Stimulated activated CD4-positive, alpha-beta T cell treated with anti-CD3 and anti-CD28 coated beads, Interleukin-4, amount 100 ng/mL, for 4 hours (primary cell): ENCODE measurements at places on chromosomes 3 and 15.

GRCh38 chr3:23832523-23832922, 26.8 kb downstream of the UBE2E1 start:
- DNase-seq, result no peak

DNA sequence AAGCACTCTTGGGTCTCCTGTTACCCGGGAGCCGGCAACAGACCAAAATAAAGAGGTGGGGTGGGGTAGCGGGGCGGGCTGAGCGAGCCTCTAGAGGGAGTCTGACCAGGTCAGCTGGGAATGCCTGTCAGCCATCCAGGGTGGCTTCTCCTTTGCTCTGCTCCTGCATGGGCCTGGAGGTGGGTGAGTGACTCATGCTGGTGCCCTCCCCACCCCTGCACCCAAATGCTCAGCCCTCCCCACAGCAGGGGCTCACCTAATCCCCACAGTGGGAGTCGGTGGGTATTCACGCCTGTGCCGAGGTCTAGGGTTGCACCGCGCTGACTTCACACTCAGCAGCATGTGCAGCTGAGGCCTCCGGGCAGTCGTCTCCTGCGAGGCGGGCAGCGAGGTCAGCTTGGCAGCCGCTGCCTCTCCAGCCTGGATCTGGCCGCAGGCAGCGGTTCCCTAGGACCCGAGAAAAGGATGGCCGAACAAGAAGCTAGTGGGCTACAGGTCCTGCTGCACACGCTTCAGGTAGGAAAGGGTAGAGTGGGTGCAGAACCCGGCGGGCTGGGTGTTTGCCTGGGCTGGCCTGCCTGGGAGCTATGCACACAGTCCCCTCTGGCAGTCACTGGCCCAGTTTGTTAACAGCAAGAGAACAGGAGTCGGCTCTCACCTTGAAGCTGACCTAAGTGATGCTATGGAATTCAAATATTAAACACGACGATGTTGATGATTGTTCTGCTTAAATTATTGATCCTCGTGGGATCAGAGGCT, at the start of gene AGBL1:
Gene AGBL1 (plus strand): TSS at position 364 of the 759 bp plus-strand sequence.
- no peak for DNase-seq

DNA sequence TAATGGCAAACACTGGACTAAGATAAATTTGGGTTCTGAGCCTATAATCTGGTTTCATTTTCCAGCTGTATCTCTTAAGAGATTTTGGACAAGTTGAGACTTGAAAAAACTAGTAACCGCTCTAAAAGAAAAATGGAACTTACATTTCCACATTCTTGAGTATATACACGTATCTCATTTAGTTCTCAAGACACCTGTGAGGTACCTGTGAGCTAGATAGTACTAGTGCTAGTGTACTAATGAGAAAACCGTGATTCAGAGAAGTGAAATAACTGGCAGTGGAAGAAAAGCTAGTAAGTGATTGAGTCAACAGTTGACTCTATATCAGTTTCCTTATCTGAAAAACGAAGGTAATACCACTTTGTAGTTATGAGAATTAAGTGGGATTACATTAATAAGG, 62.2 kb upstream of the PAQR5 start:
- DNase-seq, result no peak

GRCh38 chr15:52397118-52397517, 101.5 kb upstream of the MYO5C start:
- no peak for DNase-seq

DNA sequence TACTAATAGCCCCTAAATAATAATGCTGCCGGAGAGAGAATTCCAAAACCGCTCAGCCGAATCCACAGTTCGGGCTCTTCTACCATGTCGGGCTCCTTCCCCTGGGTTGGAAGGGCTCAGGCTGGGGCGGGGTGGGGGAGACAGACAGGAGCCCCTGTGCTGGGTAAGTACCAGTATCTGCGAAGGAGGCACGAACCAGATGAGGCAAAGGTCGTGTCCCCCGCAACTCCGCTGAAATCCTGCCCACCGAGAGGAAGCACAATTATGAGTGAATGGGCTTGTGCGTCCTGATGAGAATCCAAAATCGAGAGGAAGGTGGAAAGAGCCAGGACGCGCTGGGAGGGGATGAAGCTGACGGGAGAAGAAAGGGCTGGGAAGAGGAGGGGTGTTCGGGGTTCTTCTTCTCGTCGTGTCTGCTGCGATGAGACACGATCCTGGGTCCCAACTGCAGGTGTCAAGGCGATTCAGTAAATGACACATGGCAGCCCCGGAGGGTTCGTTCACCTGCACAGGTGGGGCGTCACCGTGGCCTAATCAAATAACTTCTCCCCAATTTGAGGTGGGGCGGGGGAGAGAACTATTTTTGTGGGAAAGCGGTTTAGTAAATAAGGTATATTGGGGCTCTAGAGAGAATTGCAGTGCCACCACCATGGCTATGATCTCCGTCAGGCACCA, 707 bp upstream of the FAM81A start:
- no peak for DNase-seq

GRCh38 chr15:101201411-101202174, 50.3 kb downstream of the CHSY1 start:
- DNase-seq, result no peak

DNA sequence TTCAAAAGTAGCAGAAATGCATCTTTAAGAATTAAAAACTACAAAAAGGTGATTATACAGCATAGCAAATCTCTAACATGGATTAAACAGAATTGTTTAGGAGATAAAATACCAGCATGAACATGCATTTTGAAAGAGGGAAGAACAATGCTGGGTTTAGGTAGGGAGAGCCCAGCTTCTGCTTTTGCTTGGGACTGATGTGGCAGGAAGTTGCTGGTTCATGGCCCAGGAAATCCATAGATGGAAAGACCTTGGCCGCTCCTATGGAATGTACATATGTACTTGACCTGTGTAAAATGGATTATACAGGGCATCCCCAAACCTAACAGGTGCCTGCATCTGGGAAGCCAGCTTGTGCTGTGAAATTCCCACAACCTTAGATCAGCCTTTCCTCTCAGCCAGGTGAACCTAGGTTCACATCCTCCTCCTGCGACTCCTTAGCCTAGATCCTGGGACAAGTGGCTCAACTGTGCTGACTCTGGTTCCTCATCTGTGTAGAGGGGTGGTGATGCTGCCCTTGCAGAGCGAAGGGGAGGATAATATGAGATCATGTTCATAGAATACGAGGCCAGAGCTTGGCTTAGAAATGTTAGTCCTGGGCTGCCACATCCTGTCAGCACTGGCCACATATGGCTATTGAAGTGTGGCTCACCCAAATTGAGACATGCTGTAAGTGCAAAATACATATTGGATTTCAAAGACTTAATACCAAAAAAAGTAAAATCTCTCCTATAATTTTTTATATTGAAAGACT, 47.0 kb upstream of the PLXNA1 start:
- no peak for DNase-seq
